ENCODE measurements at places on chromosomes 4 and X. TPM values are rescaled to one million over a fixed set of nuclear protein-coding genes. Genes with fewer than 3 reads are reported as not detected.

Gene FAM9B
- not detected for total RNA-seq

Gene XG
- not detected for total RNA-seq

Gene GPRASP3
- total RNA-seq: 2.4 TPM

Gene BGN
- not detected for total RNA-seq

Gene CDS1
- total RNA-seq: not detected

Gene F11
- total RNA-seq: not detected
